ENCODE measurements at places on chromosomes 4 and X.

- DNase-seq = no peak
Measured at GRCh38 chrX:134715930-134716619, 57.8 kb upstream of the PLAC1 start.

GRCh38 chr4:186762361-186762760 lies 38.7 kb upstream of the FAT1 start:
- no peak for DNase-seq

- DNase-seq = peak; percentile 15
Measured at GRCh38 chr4:11418610-11419009, 10.1 kb downstream of the HS3ST1 start.

GRCh38 chr4:1767061-1767769 lies 25.9 kb upstream of the FGFR3 start:
- no peak for DNase-seq

DNA sequence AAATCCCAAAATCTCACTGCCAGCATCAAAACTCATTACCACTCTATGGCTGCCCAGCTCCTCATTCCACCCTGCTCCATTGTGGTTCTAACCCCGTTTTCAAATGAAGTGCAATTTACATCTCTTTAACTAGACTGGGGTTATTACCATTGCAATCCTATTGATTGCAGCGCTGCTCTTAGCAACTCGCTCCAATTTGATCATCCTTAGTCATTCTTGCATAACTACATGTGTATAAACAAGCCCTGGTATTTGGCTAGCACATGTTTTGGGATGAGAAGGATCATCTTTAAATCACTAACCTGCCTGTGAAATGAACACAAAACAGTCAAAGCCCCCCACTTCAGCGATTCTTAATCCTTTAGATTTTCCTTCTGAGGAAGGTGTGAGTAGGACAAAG lies 340.1 kb upstream of the PPARGC1A start:
- DNase-seq = no peak

GRCh38 chr4:37765741-37766140 lies 60.7 kb upstream of the PGM2 start:
- DNase-seq = no peak

- peak; percentile 5 for DNase-seq
Measured at GRCh38 chr4:104942990-104943743, 203.5 kb upstream of the TET2 start.

DNA sequence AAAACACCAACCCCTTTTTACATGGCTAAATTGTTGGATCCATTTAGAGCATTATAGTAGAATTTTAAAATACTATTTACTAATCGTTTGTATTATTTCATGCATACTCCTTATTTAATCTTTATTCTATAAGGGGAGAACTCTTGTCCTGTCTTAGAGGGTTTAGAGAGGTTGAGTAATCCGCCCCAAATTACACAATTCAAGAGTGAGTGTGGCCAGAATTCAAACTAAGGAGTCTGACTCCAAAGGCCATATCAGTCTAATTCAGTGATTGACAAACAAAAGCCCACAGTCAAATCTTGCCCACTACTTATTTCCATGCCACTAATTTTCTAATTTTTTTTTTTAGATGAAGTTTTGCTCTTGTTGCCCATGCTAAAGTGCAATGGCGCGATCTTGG lies 33.7 kb upstream of the NEIL3 start:
- no peak for DNase-seq

DNA sequence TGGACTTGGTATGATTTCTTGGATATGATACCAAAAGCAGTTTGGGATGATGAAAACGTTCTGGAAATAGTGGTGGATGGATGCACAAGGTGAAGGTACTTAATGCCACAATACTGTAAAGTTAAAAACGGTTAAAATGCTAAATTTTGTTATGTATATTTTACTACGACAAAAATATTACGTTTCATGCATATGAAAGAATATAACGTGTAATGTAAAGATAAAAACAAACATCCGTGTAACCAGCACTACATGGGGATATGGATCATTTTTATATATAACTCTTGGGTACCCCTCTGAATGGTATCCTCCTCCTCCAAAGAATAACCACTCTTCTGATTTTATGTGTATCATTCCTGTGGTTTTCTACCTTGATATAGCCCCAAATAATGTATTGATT lies 862 bp upstream of the CENPU start:
- no peak for DNase-seq

DNA sequence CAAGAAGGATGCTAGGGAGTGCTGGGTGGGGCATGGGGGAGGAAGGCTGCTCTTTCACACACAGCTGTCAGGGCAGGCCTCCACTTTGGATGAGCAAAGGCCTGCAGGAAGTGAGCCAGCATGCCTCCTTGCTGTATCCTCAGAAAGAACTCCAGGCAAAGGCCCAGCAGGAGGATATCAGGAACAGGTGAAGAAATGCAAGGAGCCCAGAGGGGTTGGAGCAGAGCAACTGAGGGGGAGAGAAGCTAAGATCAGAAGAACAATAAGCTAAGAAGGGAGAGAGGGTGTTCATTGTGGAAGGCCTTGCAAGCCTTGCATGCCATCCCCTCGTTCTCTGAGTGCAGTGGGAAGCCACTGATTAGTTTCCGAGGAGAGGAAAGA lies 115.1 kb downstream of the CAMK2D start:
- DNase-seq = no peak

DNA sequence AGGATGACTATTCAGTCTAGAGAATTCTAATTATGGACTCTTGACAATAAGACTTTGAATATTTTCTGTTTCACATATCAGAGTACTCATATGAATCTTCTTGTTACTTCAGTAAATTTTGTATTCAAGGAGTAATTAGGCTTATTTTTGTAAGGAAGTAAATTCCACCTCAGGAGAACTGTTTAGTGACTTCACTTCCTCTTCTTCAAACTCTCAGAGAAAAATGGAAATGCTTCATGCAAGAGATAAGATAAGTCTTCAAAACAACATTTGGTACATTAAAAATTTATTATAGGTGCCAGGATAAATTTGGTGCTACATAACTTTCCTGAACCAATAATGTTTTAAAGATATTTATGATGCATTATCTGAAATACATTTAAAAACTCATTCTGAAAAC lies 1421.9 kb downstream of the PCDH7 start:
- DNase-seq = no peak

DNA sequence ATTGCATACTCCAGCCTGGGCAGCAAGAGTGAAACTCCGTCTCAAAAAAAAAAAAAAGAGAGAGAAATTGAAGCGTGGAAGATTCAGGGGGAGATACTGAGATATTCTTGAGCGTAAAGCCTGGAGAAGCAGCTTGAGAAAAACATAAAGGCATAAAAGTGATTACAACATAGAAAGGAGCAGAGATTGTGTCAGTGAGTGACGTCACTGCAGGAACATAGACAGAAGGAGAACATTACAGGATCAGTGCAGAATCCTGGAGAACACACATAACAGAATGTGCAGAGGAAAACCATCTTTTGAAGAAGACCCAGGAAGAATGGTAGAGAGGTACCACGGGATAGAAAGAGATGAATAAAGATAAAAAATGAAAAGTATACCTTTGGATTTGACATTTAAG lies 147.0 kb downstream of the APBB2 start:
- no peak for DNase-seq

All from CD4-positive, alpha-beta T cell treated with Interleukin-6 at 100 ng/mL for 8 hours (primary cell).